Temporal lobe (tissue), 4 donors: ENCODE measurements at places on chromosomes 2 and 18. TPM values are rescaled to one million over a fixed set of nuclear protein-coding genes. Genes with fewer than 3 reads are reported as not detected.

Gene KYNU
- total RNA-seq = under 0.01 TPM

Gene GPR39
- total RNA-seq = 1.7 TPM

Gene NPPC
- total RNA-seq = 0.98 TPM

Gene RAB6C
- 0.98 TPM for total RNA-seq

Gene RAX
- not detected for total RNA-seq

Gene RPE
- total RNA-seq = 53.8 TPM

Gene SLC9A4
- 0.25 TPM for total RNA-seq

Gene PMAIP1
- total RNA-seq = 0.98 TPM

Gene TLX2
- not detected for total RNA-seq

Gene ASB18
- total RNA-seq = not detected

Gene PDCD1
- total RNA-seq = not detected

Gene CENPA
- 1.2 TPM for total RNA-seq

Gene ABCG8
- total RNA-seq = 0.74 TPM

Gene PSTPIP2
- 1.2 TPM for total RNA-seq
